ENCODE measurements at places on chromosomes 6 and 20.

GRCh38 chr6:118240878-118241528, 307.1 kb upstream of the PLN start:
- DNase-seq = no peak

DNA sequence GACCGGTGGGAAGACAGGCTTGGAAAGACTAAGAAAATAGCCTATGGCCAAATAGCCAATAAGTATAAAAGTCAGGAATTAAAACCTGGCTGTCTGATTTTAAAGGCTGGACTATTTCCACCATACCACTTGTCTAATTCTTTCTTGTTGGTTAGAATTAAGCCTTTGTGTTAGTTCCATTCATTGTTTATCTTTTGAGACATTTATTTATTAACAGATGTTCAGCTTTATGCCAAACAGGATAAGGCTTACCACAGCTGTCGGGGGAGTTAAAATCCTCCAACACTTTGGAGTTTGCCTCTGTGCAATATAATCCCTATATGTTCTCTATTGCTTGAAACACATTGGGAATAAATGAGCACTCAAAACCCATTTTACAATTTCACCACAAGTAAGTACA, 208.3 kb downstream of the TMEM200A start:
- DNase-seq = no peak

GRCh38 chr20:34318609-34319443, 15.7 kb upstream of the AHCY start:
- DNase-seq = no peak

DNA sequence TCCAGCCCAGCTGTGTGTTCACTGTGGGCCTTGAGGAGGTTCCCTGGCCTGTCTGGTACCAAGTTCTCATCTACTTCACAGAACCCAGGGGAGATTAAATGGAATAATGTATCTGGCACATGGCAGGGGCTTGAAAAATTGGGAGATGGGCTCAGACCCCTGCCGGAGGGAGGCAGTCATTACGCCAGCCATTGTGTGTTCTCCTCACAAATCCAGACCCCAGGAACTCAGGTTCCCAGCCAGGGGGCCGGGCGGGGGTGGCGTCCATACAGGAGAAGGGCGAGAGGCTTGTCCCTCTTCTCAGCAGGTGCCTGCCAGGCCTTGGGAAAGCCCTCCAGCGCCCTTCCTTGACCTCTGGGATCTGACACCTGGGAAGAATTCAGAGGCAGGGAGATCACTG, 8.1 kb downstream of the NOL4L start:
- no peak for DNase-seq
